ENCODE measurements at places on chromosomes 2 and 18.
A peak's percentile ranks its signal among the peaks of the same experiment; 100 is the strongest.

DNA sequence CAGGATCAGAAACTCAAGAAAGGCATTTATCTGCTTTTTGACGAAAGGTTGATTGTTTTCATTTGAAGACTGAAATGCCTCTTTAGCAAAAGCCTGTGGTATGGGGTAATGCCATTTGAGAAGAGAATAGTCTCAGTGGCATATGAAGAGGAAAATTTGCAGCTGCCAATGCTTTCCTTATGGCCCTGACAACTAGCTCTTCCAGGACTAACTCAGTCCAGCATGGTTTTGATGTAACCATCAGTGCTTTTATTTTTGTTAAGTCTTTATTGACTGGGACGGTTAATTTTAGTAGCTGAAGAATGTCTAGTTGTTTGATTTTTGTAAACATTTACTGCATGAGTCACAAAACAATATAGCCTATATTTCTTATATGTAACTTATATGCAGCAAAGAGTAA is 158.4 kb downstream of the LNPK start:
- no peak overlapping the region for H3K4me3 ChIP-seq
- H3K27me3 ChIP-seq = peaks cover 14% of the 10 kb centered on the region
- no peak overlapping the region for H3K27ac ChIP-seq
- no peaks in the 10 kb centered on the region for H3K4me1 ChIP-seq
- no peaks in the 10 kb centered on the region for H3K36me3 ChIP-seq

GRCh38 chr18:76670564-76671288 is 151.6 kb upstream of the ZNF236 start:
- no peaks in the 10 kb centered on the region for H3K4me1 ChIP-seq
- no peak overlapping the region for H3K27ac ChIP-seq
- DNase-seq = no peak
- H3K4me3 ChIP-seq = no peak overlapping the region
- peaks cover 10% of the 10 kb centered on the region for H3K27me3 ChIP-seq

DNA sequence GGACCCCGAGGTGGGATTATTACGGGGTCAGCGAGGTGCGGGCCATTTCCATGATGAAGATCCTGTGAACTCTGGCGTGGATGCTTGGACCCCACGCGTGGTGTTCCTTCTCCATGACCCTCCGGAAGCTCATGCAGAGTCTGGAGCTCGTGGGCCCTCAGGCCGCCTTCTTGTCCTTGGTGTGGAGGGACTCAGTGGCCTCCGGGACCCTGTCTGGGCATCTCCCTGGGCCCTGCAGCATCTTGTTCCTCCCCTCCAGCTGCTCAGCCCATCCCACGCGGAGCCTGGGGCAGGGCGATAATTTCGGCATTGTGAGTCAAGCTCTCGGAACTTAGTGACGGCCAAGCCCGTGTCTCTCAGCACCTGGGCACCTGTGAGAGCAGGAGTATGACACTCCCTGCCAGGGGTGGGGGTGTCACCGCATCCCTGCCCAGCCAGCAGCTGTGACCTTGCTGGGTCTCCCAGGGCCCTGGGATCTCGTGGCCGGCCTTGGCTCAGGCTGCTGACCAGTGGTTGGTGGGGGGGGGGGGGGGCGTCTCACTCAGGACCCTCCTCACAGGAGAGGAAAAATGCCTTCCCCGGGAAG is 24.6 kb downstream of the RTP5 start:
- no peak overlapping the region for H3K4me3 ChIP-seq
- peaks cover 2% of the 10 kb centered on the region for H3K27me3 ChIP-seq
- H3K27ac ChIP-seq = no peak overlapping the region

DNA sequence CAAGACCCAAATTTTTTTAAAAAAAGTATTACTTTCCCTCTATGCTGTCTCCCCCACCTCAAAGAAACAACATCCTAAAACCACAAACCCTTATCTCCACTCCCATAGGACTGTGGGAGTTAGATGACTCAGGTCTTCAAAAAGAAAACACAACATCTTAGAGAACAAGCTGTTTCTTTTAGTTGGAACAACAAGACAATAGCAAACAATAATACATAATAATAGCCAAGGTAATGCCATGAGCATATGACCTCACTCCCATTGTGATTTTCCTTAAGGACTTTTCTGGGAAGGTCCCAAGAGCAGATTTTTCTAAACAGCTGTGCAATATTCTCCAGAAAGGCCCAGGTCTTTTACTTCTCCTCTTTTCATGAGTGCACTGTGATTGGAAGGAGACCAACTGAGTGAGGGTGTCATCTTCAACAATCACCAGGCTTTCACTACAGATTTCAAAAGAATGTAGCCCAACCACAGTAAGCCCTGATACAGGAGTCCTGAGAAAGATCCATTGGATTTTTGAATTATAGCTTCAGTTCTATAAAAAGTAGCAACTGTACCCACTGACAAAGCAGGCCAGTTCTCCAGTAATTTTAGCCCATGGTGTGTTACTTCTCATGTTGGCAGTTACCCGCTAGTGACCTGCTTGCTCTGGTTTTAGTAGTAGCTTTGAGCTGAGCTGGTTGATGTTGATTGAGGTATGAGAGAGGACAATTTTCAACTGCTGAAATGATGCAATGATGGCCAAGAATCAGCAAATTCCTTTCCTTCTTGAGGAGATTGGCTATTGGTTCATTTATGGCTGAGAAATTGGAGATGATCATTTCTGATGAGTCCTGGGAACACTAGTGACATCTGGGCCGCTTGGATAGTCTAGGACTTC is 144.5 kb upstream of the TCF4 start:
- no peaks in the 10 kb centered on the region for H3K36me3 ChIP-seq
- no peak for DNase-seq
- no peaks in the 10 kb centered on the region for H3K4me1 ChIP-seq
- no peaks in the 10 kb centered on the region for H3K27me3 ChIP-seq
- no peak overlapping the region for H3K27ac ChIP-seq

DNA sequence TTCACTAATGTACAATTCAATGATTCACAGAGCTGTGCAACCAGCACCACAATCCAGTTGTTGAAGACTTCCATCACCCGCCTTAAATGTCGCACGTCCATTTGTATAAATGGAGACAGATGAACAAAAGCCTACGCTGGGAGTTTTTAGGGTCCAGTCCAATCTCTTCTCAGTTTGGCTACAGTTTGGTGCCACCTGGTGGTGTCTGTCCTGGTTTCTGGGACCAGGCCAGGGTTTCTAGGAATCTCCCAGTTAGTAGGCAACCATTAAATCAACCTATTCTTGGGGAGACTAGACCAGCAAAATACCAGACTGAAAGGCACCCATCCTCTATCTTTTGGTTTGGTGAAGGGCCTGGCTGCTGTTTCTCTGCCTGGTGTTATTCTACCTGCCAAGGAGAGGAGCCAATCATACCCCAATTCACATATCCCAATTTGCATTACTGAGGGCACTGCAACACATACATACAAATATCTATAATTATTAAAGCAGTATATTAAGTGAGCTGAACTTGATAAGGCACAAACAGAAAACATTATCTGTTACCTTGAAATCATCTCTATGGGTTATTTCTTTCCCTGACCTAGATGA is 3.2 kb upstream of the DDX1 start:
- DNase-seq = peak; percentile 40
- H3K36me3 ChIP-seq = peaks cover 3% of the 10 kb centered on the region
- H3K27ac ChIP-seq = no peak overlapping the region
- peaks cover 12% of the 10 kb centered on the region for H3K4me1 ChIP-seq

Data from activated CD4-positive, alpha-beta memory T cell treated with anti-CD3 and anti-CD28 coated beads for 36 hours (primary cell).